ENCODE measurements at places on chromosomes 4 and X.
A peak's percentile ranks its signal among the peaks of the same experiment; 100 is the strongest.

GRCh38 chr4:162274354-162274753 lies 110.6 kb upstream of the FSTL5 start:
- DNase-seq = no peak

GRCh38 chr4:41257257-41257901 lies 651 bp downstream of the UCHL1 start:
- DNase-seq = peak; percentile 16

DNA sequence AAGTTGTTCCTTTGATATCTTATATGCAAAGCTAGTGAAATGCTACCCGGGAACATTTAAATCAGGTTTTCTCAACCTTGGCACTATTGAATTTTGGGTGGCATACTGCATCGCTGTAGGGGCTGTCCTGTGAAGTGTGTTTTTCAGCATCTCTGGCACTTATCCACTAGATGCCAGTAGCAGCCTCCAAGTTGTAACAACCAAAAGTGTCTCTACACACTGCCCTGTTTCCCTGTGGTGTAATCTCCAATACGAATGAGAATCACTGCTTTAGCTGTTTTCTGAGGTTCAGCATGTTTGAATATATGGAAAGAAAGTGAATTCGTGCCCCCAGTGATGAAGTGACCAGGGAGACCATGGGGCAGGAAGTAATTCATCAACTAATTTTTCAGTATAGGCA lies 551.6 kb upstream of the PRKX start:
- DNase-seq = no peak

DNA sequence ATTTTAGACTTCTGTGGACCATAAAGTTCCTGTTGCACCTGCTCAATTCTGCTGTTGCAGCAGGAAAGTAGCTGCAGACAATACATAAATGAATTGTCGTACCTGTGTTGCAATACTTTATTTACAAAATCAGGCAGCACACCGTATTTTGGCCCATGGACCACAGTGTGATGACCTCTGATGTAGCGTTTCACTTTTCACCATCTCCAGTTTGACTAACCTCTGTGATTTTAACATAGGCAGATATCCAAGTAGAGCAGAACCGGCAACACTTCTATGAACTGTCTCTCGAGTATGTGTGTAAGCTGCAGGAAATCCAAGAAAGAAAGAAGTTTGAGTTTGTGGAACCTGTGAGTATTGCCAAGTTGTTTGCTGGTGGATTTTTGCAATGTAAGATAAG lies 132.7 kb downstream of the ARHGAP10 start:
- DNase-seq = no peak

DNA sequence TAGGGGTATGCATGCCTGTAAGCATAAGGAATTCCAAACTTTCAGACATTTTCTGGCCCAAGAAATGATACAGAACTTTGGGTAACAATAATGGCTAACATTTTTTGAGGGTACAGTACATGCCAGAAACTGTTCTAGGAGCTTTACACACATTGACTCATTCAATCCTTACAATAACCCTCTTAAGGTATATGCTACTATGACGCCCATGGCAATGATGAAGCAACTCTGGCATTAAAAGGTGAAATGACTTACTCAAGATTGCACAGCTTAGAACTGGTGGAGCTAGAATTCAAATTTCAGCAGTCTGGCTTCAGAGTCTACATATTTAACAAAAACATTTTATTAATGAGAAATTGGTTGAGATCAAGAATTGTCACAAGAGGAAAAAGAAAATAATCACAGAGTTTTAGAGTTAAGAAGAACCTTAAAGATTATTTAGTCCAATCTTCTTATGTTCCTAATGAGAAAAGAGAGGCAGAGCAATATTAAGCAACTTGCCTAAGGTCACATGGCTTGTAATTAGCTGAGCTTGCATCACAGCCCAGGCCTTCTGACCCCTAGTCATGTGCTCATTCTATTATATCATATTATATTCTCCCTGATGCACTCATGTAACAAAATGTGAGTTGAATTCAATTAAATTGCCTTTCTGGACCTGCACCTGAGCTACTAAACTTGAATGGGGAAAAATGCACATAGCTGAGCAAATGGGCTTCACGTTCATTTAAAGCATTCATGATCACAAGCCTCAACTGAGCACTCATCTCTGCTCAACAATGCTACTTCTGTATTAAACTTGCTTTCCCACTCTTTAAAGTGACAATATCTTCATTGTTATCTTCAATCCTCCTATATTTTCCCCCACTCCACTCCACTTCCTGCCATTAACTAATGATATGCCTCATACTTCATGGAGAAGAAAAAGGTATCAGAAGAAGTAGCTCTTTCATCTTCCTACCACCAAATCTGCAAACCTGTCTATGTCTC lies 73.2 kb downstream of the ENOX2 start:
- DNase-seq = no peak

DNA sequence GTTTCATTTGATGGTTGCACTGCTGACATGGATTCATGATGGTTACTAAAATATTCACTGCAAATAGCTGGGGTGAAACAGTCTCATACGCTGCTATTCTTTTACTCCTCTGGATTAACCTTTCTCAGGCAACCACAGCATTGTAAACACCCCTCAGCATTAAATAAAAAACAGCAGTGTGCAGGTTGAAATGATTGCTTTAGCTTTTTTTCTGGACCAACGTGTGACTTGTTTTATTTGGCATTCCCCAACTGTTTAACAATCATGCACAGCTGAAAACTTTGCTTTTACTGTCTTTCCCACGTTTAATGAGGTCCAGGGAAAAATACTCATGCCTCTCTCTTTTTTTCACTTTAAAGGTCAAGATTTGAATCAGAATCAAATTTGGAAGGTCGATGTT lies 490.8 kb downstream of the RAPGEF2 start:
- DNase-seq = no peak

DNA sequence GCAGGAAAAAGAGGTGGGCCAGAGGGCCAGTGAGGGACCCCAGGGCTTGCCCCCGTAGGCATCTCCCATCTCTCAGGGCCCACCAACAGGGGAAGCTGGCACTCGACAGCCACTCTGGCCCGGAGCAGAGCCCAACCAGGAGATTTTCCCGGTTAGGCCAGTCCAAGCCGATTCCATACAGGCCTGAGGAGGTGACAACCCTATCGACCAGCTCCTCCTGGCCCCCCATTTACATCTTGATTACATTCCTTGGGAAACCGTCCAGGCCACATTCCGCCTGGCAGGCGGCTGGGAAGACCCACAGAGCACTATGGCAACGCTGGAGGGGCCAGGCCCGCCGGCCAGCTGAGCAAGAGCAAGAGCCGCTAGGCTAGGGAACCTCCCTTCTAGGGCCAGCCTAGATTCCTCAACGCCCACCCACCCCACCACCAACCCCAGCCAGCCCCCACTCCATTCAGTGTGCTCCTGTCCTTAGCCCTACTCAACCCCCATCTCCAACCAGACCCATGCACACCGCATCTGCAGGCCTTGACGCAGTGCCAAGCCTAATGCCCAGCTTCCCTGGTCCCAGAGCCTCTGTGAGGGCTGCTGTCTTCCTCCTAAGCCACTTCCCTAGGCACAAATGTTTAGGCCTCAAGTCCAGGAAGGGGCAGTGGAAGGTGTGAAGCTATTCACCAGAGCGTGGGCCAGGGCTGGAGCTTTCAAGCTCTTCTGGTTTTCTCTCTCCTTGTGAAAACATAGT lies 161.2 kb downstream of the EFNB1 start:
- DNase-seq = no peak

GRCh38 chr4:174320494-174321199 lies 36.9 kb downstream of the CEP44 start:
- no peak for DNase-seq

- DNase-seq = no peak
These were observed 9.8 kb upstream of the UTP3 start for GRCh38 chr4:70678383-70678999.

GRCh38 chrX:74372272-74372671 lies 49.0 kb upstream of the SLC16A2 start:
- DNase-seq = no peak

DNA sequence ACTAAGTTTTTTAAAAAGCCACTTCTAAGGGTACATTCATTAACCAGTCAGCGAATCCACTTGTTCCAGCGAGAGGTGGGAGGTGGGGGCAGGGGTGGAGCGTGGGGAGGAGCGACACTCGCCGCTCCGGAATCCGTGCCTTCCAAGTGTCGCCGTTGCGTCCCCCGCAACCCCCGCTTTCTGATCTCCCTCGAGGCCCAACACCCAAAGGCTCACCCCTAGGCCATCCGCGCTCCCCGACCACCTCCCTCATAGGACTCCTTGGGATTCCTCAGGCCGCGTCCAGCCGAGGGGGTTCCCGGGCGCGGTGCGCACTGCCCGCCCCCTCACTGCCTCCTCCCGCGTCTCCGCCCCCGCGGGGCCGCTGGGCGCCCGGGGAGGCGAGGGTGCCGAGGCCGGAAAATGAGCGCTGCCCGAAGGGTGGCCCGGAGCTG lies 108.1 kb upstream of the STOX2 start:
- DNase-seq = no peak

DNA sequence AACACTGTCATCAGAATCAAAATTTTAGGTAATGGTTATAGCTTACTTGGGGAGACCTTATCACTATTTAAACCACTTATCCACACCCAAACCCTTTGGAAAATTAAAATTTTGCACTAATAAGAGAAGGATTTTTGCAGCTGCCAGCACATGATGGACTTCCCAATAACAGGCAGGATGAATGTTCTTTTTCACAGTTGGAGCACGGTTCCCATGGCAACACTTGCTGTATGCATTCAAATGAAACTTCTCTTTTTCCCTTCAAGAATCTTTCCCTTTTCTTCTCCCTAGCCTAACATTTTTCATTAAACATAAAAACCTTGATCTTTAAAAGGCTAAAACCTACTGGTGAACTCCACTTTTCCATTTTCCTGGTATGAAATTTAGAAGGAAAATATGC lies 768.2 kb downstream of the KCTD8 start:
- no peak for DNase-seq

DNA sequence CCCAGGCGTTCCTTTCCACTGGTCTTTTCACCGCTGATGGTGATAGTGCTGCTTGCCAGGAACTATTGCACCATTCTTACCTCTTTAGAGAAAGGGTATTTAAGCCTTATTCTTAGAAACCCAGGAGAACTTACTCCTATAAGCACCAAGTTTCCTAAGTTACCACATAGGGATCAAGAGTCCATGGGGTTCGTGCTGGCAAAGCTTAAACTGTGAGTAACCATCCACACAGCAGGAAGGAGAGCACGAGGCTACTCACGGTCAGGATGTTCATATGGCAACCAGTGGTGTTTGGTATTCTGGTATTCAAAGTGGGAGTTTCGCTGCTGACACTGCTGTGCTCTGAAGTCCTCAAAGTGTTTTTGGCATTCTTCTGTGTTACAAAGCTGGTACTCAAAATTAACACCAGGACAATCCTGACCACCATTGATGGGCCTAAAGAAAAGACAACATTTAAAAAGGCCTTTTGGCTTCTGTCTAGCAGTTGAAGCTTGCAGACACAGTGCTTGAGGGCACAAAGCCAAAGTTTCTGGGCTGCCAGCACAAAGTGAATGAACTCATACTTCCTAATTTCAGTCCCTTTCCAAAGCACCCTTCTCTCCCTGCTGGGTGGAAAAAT lies 256.9 kb downstream of the ADAMTS3 start:
- no peak for DNase-seq

DNA sequence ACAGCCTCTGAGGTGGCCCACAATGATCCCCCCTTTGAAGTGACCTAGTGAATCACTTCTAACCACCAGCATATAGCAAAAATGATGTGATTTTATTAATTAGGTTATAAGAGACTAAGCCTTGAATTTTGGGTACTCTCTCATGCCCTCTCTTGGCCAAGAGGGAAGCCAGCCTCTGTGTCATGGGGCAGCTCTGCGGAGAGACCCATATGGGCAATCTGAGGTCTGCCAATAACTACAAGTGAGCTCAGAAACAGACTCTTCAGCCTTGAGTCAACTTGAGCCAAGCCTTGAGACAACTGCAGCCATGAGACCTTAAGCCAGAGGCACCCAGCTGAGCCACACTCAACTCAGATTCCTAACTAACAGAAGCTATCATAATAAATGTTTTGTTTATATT lies 45.7 kb downstream of the MANBA start:
- no peak for DNase-seq

DNA sequence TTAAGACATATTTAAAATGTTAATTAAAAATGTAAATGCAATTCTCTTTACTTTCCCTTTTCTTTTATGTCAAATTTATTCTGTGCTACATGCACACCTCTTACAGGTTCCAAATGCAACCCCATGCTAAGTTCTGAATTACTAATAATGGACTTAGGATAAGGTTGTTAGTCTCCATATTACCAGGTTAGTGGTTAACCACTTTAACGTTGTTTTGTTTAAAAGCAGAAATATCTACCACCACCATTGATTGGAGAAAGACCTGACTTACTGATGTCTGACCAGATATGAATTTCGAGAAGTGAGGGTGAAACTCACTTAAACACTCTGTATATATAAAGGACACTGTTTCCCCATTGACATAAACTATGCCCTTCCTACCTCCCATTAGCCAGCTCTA lies 6.9 kb upstream of the TRPC3 start:
- DNase-seq = no peak
